ENCODE measurements at places on chromosomes 7 and 10. TPM values are rescaled to one million over a fixed set of nuclear protein-coding genes. Genes with fewer than 3 reads are reported as not detected.

GRCh38 chr10:130493446-130494145 is 357.4 kb downstream of the GLRX3 start:
- DNase-seq, result no peak

DNA sequence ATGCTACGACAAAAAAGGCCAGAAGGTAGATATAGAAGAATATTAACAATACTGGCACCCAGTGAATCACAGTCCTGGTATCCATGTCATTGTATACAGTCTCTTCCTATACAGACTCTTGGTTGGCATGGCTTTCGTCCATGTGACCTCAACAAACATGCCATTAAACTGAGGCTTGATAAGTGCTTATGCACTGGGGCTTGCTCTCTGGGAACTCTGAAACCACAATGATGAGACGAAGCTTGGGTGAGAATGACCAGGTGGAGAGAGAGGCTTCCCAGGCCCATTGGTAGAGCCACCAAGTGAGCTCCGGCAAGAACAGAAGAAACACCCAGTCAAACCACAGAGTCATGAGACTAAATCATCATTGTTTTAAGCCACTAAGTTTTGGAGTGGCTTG is 33.2 kb downstream of the PNPLA8 start:
- no peak for DNase-seq

- DNase-seq, result no peak
These were observed 193.1 kb downstream of the PHTF2 start for GRCh38 chr7:77991656-77992055.

- peak; percentile 84 for DNase-seq
These were observed 263.1 kb upstream of the PITRM1 start for GRCh38 chr10:3435671-3436070.

GRCh38 chr7:157446322-157446721 is 109.5 kb downstream of the DNAJB6 start:
- DNase-seq, result no peak

DNA sequence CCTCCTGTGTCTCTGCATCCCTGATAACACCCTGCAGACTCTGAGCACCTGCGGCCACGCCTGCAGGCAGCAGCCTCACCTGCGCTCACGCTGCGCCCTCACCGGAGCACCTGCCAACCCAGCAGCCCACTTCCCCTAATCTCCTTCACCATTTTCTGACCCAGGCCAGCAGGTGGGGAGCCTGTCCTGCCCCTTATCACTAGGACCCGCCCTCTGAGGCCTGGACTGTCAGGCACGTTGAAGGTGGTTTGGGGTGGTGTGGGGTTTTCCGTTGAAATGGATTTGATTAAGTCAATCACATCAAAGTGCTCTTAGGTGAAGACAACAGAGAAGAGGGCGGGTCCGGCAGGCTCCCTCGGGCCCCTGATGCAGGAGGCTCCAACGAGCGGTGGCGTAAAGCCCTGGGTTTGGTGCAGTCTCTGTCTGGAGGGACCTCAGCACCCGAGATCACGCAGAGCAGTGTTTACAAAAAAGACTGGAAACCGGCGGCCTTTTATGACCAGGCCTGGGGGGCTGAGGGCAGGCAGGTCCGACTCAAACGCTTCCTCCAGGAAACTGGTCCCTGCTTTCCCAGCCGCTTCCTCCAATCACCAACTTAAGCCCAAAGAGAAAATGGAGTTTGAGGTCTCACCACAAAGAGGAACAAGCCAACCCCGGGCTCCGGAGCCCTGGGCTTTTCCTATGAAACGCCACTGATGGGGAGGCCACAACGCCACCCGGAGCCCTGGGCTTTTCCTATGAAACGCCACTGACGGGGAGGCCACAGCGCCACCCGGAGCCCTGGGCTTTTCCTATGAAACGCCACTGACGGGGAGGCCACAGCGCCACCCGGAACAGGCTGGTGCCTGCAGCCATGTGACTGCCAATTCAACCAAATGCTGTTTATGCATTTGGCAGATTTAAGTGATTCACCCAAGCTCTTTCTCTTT is 45.5 kb downstream of the DPYSL4 start:
- no peak for DNase-seq

DNA sequence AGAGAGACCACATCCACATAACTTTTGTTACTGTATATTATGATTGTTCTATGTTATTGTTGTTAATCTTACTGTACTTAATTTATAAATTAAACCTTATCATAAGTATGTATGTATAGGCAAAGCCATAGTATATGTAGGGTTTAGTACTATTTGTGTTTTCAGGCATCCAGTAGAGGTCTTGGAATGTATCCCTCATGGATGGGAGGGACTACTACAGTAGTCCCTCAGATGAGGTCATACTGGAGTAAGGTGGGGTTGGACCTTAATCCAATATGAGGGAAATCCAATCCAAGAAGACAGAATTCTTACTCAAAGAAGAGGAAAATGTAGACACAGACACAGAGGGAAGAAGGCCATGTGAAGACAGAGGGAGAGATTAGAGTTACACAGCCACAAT is 34.1 kb upstream of the MALRD1 start:
- peak; percentile 24 for DNase-seq

DNA sequence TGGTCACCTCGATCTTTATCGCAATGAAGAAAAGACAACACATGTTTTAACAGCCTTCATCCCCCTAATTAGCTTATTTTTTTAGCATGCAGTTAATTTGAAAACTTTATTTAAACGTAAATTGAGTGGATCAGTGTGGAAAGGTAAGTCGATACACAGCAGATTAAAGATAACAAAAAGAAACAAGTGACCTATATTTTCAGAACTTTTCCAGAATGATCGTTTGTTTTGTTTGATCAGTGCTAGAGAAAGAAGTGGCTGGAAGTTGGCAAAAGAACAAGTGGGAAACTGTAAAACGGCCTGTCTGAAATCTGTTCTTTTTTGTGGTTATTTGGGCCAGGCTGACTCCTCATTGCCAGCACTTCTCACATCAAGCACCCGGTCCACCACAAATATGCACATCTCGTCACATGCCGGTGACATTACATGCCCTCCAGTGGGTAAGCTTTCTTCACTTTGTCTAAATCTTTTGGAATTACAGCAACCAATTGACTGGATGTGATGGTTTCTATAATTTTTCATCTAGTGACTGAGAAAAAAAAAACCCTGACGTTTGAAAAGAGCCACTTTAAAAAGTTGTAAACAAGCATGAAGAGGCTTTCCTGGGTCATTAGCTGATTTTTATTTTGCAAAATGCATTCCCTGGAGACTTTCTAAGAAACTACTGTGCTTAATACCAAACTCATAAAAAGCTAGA is 33.2 kb downstream of the C7orf33 start:
- DNase-seq, result peak; percentile 5

GRCh38 chr10:51878695-51879094 is 179.3 kb upstream of the CSTF2T start:
- DNase-seq, result no peak

DNA sequence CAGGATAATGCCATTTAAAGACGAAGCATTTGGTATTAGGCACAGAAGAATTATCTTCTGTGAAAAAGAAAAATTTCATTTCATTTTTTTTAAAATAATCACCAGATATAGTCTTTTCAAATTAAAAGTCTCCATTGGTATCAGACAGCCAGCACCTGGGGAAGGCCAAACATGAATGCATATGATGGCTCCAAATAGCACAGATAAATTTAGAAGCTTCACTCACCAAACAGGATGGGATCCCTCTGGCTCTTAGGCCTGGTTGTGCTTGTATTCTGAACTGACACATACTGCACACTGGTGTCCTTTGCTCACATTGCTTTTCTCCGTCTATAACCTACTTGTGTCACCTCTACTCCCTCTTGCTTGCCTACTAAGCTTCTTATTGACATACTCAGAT is 169.5 kb upstream of the CHRM2 start:
- no peak for DNase-seq

DNA sequence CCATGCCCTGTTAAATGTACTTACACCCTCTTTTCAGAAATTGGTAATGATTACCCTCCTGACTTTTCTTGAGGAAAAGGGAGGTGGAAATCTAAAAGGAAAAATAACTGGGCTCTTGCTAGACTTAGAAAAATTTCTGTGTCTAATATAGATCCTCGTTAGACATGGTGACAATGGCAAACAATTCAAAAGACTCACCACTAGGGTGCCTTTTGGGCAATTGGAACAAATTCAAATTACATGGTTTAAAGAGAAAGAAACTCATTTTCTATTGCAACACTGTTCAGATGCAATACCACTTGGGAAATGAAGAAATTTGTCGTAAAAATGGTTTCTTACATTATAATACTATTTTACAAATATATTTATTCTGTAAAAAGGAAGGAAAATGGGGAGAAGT is 950.1 kb downstream of the GRM8 start:
- DNase-seq, result no peak

- DNase-seq, result no peak
These were observed 4.7 kb downstream of the UBTD1 start for GRCh38 chr10:97503406-97503805.

- no peak for DNase-seq
These were observed 80.0 kb downstream of the CSTF2T start for GRCh38 chr10:51619365-51619764.

DNA sequence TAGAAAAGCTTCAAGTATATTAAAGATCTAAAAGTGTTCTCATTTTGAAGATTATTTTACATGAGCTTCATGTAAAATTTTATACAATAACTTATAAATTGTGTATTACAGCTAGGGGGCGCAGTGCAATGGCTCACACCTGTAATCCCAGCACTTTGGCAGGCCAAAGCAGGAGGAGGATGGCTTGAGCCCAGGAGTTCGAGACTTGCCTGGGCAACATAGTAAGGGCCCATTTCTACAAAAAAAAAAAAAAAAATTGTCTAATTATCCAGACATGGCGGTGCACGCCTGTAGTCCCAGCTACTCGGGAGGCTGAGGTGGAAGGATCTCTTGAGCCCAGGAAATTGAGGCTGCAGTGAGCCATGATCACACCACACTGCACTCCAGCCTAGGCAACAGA is 16.6 kb downstream of the ACBD5 start:
- peak; percentile 26 for DNase-seq

- DNase-seq, result no peak
These were observed 327.7 kb downstream of the GLRX3 start for GRCh38 chr10:130463876-130464364.

- peak; percentile 47 for DNase-seq
These were observed 168.4 kb upstream of the IMMP2L start for GRCh38 chr7:111730476-111731300.

- peak; percentile 6 for DNase-seq
These were observed 8.8 kb downstream of the DCLRE1C start for GRCh38 chr10:14945108-14945507.

- no peak for DNase-seq
These were observed 431.8 kb downstream of the ZWINT start for GRCh38 chr10:55929291-55929690.

DNA sequence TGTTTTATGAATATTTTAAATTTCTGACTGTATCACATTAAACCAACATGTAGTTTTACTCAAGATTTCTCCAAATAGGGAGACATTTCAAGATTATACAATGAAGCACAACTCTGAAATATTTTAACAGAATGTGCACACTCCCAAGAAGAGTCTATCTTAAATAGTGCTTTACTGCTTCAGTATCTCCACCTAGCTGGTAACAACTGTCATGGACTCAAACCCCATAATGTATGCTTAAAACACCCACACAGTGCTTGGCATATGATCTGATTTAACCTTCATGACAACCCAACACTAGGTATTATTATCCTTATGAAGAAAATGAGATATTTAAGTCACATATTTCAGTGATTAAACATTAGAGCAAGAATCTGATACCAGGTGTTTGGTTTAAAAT is 45.9 kb downstream of the ASZ1 start:
- no peak for DNase-seq

- DNase-seq, result no peak
These were observed 65.7 kb downstream of the TNRC18 start for GRCh38 chr7:5357951-5358350.

DNA sequence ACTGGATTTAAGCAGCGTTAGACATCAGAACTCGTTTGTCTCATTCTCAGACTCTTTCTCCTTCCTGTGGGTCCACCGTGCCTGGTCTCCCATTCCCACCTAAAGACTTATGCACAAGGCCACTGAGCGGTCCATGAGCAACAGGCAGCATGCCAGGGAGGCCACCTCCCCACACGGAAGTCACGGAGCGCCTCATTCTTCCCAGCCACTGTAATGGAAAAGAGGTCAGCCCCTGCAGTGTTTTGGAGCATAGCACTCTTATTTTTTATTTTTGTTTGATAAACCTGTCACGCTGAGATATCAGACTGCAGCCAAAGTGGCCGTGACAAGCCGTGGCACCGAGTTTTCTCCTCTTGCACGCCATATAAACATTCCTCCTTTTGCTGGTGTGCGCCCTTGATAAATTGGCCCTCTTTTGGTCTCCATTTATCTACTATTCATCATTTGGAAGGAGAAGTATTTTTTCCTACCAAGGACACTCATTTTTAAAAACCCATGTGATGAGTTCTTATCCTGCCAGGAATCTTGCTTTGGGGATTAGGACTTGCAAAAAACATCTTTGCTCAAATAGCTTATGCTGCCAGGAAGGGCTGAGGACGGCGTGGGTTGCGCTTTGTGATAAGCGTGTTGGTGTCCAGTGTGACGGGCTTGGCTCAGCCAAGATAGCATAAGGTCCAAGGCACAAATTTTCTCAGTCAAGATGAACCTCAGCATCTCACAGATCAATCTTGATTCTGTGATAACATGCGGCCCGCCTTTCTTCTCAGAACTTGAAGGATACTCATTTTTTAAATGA is 206.0 kb downstream of the CCDC3 start:
- no peak for DNase-seq

- peak; percentile 68 for DNase-seq
These were observed 36.0 kb upstream of the RSU1 start for GRCh38 chr10:16853201-16853600.

DNA sequence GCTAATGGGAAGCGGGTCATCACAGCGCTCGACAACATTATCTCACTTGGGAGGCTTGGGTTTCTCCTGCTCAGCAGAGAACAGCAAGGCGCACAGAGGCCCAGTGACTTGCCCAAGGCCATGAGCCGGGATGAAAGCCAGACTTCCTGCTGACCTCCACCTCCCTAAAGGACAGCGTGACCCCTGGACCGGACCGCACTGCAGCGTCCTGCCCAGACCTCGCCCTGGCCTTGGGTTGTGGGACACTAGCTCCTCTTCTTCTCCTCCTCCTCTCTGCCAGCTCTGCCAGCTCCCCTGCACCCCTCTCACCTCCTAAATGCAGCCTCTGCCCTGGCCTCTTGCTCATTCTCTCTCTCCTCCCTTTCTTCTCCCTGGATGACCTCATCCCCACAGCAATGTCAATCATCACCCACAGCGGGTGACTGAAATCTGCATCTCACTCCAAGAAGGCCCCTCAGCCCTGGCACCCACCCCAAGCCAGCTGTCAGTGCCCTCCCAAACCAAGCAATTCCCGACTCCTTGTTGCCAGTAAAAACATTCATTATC is 19.4 kb downstream of the SPOCK2 start:
- DNase-seq, result no peak

ZNF804B gene
- not detected for total RNA-seq

PNLIP gene
- not detected for total RNA-seq

CRYGN gene
- total RNA-seq, result not detected

MEOX2 gene
- total RNA-seq, result under 0.01 TPM

FHIP2A gene
- 21.7 TPM for total RNA-seq

LRMDA gene
- total RNA-seq, result not detected
